NCI-H460 (cell line): ENCODE measurements at places on chromosomes 2 and 18. TPM values are rescaled to one million over a fixed set of nuclear protein-coding genes. Genes with fewer than 3 reads are reported as not detected.

The HOXD10 gene
- total RNA-seq = 0.25 TPM in 1 of 2 replicates, not detected in the other

The DAW1 gene
- total RNA-seq = 99.2 and 104 TPM in 2 replicates

DNA sequence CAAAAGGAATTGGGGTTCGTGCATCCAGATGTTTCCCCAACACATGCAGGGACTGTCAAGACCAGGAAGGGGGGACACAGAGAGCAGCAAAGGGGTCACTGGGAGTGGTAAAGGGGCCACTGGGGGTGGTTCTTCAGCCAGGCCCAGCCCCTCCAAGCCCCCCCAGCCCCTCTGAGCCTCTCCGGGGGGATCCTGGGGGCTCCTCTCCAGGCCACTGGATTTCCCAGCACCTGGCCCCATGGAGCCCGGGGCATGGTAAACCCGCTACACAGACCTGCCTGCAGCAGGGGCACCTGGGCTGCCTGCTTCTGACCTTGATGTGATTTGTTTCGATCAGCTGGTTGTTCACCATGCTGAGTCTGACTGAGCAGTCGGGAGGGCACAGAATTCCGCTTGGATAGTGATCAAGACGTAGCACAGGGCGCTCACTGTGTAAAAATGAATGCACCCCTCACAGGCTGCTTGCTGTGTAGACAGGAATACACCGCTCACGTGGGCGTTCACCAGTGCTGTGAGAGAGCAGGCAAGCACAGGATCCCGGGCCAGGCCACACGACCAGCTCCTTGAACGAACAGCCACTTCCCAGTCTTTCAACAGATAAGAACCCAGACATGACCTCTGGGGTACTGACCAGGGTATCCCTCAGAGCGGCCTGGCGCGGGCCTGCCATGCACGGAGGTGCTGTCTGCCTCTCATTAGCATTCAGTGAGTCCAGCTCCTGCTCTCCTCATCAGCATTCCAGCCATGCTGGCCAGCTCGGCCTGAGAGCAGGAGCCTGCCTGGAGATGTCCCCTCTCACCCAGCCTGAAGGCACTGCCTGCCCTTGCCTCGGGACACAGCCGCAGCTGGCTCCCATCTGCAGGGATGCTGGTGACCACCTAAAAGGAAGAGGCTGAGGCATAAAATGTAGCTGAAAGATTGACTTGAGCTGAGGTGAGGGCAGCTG lies 73.3 kb upstream of the OTOS start:
- no peak for DNase-seq

The MDH1B gene
- total RNA-seq = 0.35 and 0.64 TPM in 2 replicates

DNA sequence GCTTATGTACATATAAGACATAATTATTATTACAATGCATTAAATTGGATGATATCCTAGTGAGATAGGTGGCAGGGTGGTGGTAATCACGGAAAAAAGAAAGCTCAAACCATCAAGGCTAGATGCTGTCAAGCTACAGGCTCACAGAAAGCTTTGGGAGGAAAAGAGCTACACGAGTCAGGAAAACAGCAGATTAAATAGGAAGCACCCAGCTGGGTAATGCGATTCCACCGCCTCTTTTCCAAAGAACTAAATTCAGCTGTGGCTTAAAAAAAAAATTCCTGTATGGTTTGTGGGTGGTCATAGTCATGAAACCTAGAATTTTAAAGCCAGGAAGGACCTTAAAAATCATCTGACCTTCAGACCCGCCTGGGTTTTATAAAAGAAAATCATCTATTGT lies 23.7 kb upstream of the PTPN4 start:
- no peak for DNase-seq

The TEX44 gene
- total RNA-seq = not detected in 2 replicates

GRCh38 chr2:37992601-37993000 lies 67.5 kb downstream of the RMDN2 start:
- DNase-seq = no peak

The STARD6 gene
- 0.46 and 0.57 TPM in 2 replicates for total RNA-seq

The CYP27A1 gene
- total RNA-seq = 0.40 TPM in 1 of 2 replicates, not detected in the other

GRCh38 chr2:207394203-207394781 lies 135.5 kb upstream of the CREB1 start:
- DNase-seq = no peak

DNA sequence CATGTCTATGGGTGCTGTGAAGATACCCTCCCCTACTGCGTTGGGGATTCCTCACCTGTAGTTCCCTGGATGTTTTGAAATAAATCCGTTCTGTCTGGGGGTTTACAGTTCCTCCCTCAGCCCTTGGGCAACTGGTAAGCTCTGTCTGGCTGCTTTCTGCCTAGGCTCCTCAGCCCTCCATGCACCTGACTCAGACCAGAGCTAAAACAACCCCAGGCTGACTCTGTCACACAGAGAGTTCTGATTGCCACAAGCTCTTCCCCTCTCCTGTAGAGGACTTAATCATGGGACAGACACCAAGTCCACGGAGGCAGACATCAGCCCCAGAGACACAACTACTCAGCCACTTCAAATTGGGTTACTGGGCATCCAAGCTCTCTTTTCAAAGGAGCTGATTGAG lies 6.3 kb downstream of the VIT start:
- DNase-seq = no peak

DNA sequence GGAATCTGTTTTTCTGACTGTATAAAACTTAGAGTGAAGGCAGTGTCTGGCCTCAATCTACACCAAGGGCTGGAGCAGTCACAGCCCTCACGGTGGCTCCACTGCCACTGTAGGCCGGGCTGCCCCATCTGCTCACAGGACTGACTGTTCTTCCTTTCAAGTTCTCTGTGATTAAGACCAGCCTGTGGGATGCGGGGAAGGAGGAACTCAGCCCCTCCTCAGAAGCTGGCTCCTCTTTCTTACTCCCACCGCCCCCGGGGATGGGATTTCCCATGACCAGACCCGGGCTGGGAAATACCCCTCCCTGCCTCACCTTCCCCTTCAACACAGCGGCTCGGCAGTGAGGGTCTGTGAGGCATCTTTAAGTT lies 106.0 kb downstream of the COPS8 start:
- no peak for DNase-seq

- DNase-seq = no peak
These were observed 100.1 kb downstream of the NAB1 start for GRCh38 chr2:190748966-190749365.

The NEU4 gene
- total RNA-seq = 0.35 and 0.37 TPM in 2 replicates

The ANKRD62 gene
- total RNA-seq = not detected in 2 replicates
